Nucleus accumbens (tissue), 56 donors: ENCODE measurements at places on chromosomes 4 and X.

DNA sequence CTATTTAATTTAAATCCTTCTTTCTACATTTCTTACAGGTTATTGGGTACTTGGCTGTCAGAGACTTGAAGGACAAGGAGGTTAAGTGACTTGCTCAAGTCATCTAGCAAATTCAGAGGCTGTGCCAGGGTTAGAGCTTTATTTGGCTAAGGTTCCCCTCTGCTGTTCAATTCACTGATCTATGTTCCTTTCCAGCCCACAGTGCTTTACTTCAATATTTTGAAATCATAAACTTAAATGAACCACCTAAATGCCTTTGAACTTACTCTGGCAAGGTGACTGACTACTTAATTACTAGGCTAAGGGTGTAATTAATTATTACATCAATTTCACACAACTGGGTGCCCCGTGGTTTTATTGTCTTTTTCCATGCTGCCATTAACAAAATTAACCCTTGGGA lies 288.7 kb downstream of the CAMK2D start:
- no peak for DNase-seq

DNA sequence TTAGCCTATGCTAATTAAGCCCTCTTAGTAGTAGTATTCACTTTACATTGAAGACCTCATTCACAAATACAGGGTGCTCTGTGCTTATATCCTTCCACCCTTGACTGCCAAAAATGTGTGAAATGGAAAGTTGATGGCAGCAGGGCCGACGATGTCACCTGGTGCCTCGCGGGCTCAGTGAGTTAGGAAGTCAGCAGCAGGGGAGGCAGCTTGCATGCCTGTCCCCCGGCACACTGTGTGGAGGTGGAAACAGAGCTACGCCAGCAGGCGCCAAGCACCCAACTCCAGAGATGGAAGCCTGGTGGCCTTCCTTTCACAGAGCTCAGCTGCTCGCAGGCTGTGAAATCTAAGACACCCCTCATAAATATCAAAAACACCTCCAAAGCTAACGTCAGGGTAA lies 8.4 kb downstream of the MSL3 start:
- DNase-seq = no peak

DNA sequence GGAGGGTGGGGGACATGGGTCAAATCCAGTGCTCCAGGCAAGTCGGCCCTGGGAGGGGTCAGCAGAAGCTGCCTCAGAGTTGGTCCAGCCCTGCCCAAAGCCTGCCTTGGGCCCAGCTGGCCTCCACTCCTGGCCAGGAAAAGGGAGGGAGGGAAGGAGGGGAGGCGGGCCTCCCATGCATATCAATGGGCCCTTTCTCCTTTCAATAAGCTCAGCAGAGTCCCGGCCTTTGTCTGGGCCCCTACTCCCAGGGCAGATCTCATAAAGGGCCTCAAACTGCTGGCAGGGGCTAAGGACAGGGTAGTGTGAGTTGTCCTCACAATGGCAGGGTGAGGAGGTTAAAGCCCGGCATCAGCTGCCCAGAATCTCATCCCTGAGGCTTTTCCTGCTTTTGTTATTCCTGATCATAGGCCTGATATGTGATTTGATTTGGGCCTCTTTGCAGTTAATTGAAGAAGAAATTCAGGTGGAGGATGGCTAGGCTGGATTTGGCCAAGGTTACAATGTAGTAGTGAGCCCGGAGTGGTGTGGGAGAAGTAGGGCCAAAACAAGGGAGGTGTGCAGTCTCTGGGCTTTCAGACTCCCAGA lies 121.1 kb upstream of the ATP6AP2 start:
- peak; percentile 52 for DNase-seq

GRCh38 chrX:43813898-43814297 lies 68.4 kb downstream of the MAOB start:
- DNase-seq = no peak

- no peak for DNase-seq
Observed at GRCh38 chrX:117839544-117839943, 277.1 kb downstream of the KLHL13 start.

- no peak for DNase-seq
Observed at GRCh38 chr4:10552591-10553280, 95.5 kb upstream of the ZNF518B start.

- no peak for DNase-seq
Observed at GRCh38 chr4:26356081-26356501, 35.3 kb downstream of the RBPJ start.

- DNase-seq = no peak
Observed at GRCh38 chrX:70998411-70999027, 67.6 kb upstream of the SLC7A3 start.

GRCh38 chrX:153700376-153700945 lies 12.7 kb downstream of the SLC6A8 start:
- no peak for DNase-seq
